ENCODE measurements at places on chromosomes 7 and 10.
A peak's percentile ranks its signal among the peaks of the same experiment; 100 is the strongest.

- no peak for DNase-seq
Observed at GRCh38 chr7:68276725-68277124, 1280.1 kb downstream of the TYW1 start.

- DNase-seq = no peak
Observed at GRCh38 chr7:47622586-47622945, 40.7 kb upstream of the TNS3 start.

GRCh38 chr10:20004087-20004523 is 187.9 kb downstream of the PLXDC2 start:
- DNase-seq = no peak

DNA sequence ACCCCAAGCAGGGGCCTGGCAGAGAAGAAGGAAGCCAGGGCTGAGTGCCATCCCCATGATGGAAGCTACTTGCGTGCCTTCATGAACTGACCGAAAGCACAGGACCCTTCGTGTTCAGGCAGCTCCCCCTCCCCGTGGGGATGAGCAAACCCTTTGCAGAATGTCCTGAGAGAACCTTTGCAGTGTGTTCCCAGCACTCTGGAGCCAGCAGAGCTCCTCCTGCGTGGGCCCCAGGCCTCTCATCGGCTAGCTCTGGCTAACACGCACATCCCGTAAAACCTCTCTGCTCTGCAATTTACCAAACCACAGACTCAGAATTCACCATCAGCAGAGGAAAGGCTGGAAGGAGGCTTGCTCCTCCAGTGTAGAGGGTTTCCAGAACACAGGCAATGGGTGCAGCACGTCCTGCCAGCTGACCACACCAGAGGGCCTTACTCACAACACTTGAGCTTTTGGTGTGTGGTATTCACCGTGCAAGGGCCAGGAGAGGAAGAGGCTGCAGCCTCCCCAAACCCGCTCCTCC is 3.1 kb downstream of the SH3PXD2A start:
- peak; percentile 88 for DNase-seq

- no peak for DNase-seq
Observed at GRCh38 chr7:54833001-54833467, 74.0 kb upstream of the SEC61G start.
